ENCODE measurements at places on chromosomes 3 and 15.
A peak's percentile ranks its signal among the peaks of the same experiment; 100 is the strongest.

DNA sequence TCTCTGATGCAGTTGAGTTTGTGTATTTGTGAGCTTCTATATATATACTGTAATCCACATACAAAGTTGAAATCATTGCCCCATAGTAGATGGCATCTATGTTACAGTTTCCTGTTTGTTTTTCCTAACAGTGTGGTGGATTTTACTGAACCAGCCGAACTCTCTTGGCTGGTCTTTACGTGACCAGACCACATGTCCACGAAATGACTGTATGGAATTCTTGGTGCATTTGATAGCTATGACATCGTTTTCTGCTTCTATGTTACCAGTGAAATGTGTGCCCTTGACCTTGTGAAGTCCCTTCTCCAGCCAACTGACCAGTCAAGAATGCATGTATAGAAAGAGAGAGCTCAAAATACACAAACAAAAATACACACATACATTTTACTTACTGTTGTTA, 1.8 kb downstream of the KCNMB2 start:
- no peak for DNase-seq

- no peak for DNase-seq
These were observed 523.0 kb downstream of the NTRK3 start for GRCh38 chr15:87733541-87733941.

- no peak for DNase-seq
These were observed 329.5 kb downstream of the GABRB3 start for GRCh38 chr15:26443321-26443720.

DNA sequence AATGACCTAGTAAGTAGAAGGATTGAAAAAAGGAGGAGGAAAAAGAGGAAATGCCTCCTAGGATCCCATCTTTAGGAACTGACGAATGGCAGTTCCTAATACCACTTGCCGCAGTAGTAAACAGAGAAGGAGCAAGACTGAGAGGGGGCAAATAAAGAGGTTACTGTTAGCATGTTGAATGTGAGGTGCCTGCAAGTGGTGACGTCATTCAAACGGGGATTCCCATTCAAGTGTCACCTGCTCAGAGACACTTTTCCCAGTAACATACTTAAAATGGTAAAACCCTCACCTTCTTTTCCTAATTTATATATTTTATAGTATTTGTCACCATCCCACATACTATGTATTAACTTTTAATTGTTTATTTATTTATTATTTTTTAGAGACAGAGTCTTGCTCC, 178.9 kb downstream of the IL5RA start:
- no peak for DNase-seq

GRCh38 chr15:39301589-39301999, 279.3 kb upstream of the THBS1 start:
- no peak for DNase-seq

DNA sequence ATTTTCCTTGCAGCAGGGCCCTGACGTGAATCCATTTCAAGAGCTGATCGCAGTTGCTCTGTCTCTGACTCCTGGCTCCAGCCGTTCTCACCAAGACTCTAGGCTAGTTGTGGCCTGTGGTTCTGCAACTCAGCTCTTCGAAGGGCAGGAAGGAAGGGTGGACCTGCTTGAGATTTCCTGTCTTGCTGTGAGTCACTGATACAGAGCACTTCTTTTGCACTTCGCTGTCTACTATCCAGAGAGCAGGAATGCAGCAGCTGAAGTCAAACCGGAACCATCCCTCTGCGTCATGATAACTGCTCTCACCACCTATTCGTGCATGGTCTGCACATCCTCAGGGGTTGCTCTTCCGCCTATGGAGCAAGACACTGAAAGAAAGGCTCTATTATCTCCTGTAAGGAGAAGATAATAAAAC, 59.7 kb downstream of the RAP2B start:
- DNase-seq = peak; percentile 88

DNA sequence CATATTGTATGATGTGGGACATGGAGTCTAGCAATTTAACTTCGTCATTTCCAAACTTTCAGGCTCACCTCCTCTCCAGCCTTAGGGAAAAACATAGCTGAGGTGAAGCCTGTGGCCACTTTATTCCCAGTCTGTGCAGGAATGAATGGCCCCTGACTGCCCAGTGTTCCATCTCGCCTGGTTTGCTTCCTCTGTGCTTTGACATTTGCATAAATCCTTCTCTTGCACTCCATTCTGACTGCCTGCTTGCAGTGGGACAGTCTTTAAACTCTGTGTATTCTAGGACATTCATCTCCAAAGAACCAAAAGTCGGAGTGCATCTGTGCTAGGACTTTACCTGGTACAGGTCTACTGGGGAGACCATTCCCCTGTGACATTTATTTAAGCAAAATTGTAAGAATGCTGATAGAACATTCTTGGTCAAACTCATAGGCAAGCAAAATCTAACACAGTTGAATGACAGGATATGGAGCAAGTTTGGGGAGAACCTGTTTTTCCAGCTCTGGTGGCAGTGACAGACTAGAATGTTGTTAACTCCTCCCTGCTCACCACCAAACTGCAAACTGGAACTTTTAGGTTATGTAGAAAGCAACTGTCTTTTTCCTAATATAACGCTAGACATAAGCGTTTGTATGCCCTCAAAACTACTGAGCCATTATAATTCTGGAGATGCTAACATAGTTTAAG, 22.1 kb downstream of the TMED3 start:
- no peak for DNase-seq

- DNase-seq = peak; percentile 74
These were observed 14.7 kb downstream of the RHOV start for GRCh38 chr15:40859206-40859851.

DNA sequence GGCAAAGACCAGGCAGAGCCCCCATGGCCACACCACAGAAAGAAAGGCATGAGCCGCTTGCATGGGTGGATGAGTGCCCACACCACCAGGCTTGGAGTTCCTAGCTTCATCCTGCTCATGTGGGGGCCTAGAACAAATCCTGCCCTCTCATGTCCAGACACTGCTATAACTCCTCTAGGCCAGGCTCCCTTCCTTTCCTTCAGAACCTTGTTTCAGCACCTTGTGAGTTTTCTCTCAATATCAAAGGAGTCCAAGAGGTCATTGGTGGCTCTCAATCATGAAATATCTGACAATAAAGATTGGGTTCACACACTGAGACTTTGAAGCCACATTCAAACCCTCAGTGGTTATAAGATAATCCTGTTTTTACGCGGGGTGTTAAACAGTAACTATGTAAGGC, 12.7 kb downstream of the SLC6A20 start:
- no peak for DNase-seq

DNA sequence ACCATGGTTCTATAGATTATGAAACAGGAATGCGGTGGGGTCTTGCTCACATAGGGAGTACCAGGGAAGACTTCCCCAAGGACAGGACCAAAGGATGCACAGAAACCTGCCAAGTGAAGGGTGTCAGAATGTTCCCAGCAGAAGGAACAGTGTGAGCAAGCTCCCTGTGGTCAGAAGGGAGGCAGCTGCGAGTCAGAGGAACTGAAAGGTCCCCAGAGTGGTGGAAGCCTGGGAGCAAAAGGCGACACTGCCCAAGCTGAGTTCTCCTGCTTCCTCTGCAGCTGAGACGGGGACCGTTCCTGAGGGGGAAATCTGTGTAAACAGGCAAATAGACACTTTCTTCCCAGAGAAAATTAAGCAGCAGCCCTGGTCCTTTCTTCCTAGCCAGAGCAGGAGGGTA, 14.2 kb upstream of the SLC6A6 start:
- DNase-seq = no peak

- no peak for DNase-seq
These were observed 386.4 kb downstream of the ZBTB20 start for GRCh38 chr3:114760679-114761078.

DNA sequence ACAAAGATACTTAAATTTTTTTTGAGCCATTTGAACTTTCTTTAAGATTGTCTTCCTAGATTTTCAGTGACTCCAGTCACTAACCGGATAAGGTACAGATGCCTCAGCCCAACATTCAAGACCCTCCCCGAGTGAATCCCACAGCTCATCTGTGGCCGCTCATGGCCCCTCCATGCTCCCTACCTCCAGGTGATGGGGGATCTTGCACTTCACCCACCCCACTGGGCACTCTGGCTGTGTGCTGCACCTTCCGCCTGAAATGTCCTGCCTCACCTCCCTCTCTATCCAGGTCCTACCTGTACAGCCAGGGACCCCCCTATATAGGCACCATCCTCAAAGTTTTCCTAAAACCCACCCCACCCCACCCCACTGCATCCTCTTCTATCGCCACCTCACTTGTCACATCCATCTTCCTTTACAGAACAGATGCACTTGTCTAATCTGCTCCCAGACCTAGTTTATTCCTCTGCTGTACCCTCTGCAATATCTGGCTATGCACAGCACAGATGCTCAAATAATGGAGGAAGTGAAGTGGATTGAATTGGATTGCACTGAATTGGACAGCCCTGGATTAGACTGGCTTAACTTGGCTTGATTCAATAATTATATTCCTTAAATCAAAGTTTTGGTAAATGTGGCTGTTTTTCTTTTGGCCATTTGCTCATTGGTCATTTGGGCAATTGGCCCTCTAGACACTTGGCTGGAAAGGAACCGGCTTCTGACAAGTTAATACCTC, 24.5 kb downstream of the NTRK3 start:
- no peak for DNase-seq

- DNase-seq = no peak
These were observed 2.7 kb downstream of the RYR3 start for GRCh38 chr15:33313491-33313890.

- DNase-seq = no peak
These were observed 163.3 kb downstream of the MEX3B start for GRCh38 chr15:81882504-81882903.

- DNase-seq = no peak
These were observed 224.8 kb upstream of the HES1 start for GRCh38 chr3:193910886-193911738.
